COLO829 (cell line): ENCODE measurements at places on chromosomes 7 and 10.
A peak's percentile ranks its signal among the peaks of the same experiment; 100 is the strongest.

- DNase-seq: no peak
These were observed 319 bp upstream of the STX1A start for GRCh38 chr7:73719806-73720169.

GRCh38 chr10:61606959-61607907 lies 55.5 kb upstream of the CABCOCO1 start:
- DNase-seq: no peak

DNA sequence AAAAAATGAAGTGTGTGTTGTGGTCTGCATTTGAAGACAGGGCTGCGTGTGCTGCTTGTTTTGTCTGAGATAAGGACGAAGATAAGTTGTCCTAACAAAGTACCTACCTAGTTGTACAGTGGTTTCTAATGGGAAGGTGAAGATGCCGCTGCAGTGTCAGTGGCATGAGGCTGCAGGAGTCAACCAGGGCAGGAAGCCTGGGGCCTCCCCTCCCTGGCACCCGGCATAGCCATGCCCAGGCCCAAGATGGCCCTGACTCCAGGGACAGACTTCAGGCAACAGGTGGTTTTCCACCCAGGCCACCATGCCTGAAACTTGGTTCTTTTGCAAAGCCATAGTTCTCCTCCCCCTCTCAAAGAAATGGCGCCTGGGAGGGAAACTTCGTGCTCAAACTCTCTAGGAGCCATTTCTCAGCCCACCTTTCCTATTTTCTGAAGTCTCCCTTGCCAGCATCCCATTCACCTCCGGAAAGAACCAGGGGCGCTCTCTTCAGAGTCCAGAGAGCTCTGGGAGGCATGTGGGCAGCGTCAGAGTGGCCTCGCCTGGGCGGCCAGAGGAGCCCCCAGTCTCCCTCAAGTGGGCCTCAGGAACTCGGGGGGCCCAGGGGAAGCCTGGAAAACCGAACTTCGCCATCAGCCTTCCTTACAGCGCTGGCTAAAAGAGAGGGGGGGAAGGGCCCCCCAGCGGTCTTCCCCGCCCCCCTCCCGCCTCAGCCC lies 2.1 kb upstream of the KAT6B start:
- DNase-seq: no peak

DNA sequence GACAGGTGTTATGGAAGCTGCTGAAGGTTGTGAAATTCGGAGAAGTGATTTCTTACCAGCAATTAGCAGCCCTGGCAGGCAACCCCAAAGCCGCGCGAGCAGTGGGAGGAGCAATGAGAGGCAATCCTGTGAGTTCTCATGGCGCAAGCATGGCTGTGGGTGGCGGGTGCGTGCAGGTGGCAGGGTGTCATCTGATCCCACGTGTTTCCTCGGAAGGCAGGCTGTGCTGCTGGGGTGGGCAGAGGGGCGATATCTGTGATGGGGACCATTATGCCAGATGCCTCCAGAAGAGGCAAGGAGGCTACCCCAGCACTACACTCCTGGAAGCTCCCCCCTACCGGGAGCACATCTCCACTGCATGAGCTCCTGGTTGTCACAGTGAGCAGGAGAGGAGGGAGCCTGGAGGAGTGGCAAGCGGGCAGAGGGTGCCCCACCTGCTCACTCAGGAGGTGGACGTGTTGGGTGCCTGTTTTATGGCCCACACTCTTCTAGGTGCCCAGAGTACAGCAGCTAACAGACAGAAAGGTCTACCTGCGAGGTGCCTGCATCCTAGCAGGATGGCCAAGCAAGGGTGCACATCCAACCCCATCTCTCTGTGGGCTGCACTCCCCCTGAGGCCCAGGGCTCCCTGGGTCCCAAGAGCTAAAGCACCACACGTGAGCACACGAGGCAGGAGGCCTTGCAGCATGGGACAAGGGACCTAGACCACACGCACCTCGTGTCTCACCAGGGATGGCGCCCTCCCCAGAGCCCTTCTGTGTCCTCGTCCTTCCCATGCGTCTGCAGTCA lies 204.7 kb downstream of the EBF3 start:
- no peak for DNase-seq

- no peak for DNase-seq
These were observed 2.3 kb downstream of the ICA1 start for GRCh38 chr7:8259586-8260222.

DNA sequence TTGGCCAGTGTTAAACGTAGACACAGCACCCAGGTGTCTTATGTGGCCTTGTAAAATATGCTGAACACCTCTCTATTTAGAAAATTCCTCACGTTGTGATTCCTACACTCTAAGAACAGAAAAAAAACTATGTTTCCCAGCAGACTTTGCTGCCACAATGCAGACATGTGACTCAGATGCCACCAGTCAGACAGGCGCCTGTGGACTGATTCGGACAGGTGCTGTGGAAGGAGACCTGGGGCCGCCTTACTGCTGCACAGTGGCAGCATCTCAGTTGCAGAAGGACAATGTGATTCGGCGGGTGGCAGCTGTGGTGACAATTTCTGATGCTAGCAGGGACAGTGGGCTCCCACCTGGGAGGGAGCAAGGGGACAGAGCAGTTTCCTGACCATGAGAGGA lies 88.8 kb downstream of the C10orf90 start:
- DNase-seq: no peak

DNA sequence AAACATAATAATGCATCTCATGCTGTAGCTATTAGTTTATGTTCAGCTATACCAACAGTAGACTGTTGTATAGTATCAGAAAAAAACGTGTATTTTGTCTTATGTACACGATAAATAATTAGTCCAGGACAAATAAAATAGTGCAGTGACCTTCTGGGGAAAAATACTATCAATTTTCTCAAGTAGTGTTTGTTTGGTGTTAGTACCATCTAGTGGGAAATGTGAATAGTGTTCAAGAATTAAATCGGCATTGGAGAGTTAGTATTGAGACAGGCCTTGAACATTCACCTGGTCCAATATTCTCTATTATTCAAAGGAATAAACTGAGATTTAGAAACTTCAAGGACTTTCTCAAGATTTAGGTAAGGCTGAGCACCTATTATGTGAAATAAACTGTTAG lies 21.7 kb upstream of the OR2A5 start:
- DNase-seq: peak; percentile 41

GRCh38 chr7:91357901-91358300 lies 93.7 kb downstream of the FZD1 start:
- DNase-seq: no peak

GRCh38 chr7:102061981-102062390 lies 224.7 kb upstream of the SH2B2 start:
- DNase-seq: no peak

- DNase-seq: no peak
These were observed 167.8 kb upstream of the MYO3A start for GRCh38 chr10:25766213-25766612.

DNA sequence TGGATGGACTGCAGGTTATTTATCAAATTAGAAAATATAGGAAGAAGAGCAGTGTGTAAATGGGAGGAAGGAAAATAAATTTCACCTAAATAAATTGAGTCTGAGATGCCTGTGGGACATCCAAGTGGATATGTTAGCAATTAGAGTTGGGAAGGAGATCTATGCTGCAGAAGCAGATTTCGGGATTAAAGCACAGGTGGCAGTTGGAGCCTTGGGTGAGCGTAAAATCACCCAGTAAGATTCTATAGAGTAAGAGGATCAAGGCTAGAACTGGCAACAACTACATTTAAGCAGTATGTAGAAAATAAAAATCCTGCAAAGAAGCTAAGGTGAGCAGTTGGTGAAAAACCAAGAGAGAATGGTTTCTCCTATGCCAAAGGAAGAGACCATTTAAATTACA lies 8.4 kb downstream of the TRIM4 start:
- no peak for DNase-seq

GRCh38 chr7:13069841-13070240 lies 382.4 kb downstream of the ARL4A start:
- no peak for DNase-seq

- DNase-seq: no peak
These were observed 359.9 kb downstream of the GLRX3 start for GRCh38 chr10:130495891-130496636.

- DNase-seq: no peak
These were observed 732.1 kb upstream of the POT1 start for GRCh38 chr7:125661677-125662076.

- peak; percentile 86 for DNase-seq
These were observed 40.2 kb downstream of the PDSS1 start for GRCh38 chr10:26737730-26738129.

GRCh38 chr10:133085251-133086125 lies 2.2 kb upstream of the ADGRA1 start:
- no peak for DNase-seq

- no peak for DNase-seq
These were observed 104.9 kb upstream of the C7orf33 start for GRCh38 chr7:148485618-148486017.

DNA sequence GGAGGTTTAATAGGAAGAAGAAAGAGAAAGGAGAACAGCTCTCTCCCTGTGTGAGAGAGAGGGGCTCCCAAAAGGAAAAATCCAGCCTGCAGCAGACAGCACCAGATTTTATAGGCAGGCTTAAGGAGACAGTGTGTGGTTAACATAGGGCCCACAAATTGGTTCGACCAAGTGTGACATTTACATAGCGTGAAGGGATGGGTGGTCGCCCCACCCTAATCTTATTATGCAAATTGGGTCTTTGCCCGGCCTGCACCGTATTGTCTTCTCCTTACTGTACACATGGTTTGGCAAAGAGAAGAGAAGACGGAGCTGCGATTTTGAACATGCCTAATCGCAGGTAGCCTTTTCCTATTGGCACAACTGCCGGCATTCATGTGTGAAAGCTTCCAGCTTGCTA lies 756.3 kb downstream of the NXPH1 start:
- no peak for DNase-seq

DNA sequence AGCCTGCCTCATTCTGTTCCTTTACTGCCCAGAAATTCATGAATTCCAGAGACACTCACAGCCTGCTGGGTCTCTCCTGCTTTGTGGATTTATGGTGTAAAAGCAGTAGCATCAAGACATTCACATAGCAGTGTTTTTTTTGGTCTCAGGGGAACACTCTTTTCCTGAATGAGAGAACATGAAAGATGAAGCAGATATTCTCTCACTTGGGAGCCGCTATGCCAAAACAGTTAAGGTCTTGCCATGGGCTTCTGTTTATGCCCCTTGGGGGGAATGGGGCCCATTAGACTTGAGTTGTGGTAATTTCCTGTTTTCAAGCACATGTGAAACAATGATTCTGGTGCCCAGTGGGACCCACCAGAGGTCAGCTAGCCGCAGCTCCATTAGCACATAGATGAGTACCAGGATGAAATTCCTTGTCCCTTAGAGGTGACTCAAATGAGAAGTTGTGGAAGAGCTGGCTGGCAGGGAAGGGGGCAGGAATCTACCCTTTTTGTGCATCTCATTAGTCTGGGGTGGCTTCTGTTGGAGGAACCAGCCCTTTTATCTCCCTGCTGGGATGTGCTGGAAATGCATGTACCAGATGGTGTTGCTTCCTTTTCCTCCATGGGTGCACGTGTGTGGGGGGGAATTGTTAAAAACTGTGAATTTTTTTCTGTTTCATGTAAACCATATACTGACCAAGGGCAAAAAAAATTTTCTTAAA lies 13.3 kb downstream of the BMPER start:
- DNase-seq: no peak

DNA sequence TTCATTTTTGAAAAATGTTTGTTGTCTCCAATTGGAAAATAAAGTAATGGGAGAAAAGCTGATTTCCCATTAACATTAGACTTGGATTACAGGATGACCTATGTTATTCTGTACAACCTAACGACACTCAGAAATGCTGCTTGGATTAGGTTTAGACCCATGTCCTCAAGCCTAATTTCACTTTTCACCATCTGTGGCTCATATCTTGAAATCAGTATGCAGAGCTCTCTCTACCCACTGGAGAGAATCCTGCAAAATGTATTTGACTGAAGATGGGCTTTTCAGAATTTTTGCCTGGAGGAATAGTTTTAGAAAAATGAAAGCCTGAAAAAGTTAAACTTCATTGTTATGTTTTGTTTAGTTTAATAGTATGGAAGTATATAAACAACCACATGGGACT lies 63.8 kb downstream of the SLC13A1 start:
- no peak for DNase-seq

- DNase-seq: peak; percentile 1
These were observed 31.6 kb downstream of the CSTF2T start for GRCh38 chr10:51667678-51668335.

DNA sequence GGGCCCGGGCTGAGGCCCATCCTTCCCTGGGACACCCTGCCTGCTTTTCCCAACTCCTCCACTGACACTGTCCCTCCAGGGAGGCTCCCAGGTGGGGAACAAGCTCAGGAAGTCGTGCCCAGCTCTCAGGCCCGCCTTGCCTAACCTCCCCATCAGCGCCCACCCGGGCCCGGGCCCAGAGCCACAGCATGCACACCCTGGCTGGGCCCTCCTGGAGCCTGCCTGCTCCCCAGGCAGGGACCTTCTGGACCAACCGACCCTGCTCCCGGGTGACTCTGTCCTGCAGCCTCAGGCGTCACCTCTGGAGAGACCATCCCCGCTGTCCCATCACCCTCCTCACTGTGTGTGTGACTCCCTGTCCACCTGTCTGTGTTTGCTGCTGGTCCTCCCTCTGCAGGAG lies 1.8 kb upstream of the TMEM184A start:
- DNase-seq: no peak

DNA sequence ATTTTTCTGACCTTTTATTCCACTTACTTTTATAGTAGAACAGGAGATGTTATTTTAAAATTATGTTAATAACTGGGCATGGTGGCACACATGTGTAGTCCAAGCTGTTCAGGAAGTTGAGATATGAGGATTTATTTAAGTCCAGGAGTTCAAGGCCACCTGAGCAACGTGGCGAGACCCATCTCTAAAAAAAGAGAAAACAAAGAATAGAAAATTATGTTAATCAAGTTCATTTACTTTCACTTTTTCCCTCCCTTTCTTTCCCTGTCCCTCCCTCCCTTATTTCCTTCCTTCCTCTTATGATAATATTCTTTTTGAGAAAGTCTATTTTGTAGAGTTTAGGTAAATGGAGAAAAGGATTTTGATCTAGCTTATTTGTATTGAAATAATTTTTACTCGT lies 48.9 kb upstream of the HELLS start:
- DNase-seq: no peak

- DNase-seq: no peak
These were observed 48.4 kb upstream of the NKX6-2 start for GRCh38 chr10:132834311-132834761.

DNA sequence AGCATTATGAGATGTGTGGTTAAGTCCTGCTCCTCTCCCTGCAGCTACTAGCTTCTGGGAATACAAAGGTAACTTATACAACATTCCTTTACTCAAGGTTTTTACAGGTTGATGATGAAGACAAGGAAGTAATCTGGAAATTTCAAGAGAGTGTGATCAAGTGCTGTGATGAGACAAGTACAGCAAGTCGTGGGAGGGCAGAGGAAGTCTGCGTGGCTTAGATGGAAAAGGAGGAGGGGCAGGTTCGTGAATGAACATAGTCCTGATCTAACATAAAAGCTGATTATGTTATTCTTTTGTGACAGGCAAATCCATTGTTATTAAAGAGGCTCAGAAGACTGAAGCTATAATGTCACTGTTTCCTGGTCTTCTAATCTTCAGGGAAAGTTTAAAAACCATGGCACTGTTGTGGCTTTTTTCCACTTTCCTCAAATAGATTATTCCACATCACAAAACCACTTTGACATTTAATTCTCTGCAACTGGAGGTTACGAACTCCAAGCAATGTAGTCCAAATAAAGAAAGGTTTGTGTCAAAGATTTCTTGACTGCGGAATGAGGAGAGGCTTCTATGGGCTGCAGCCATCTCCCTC lies 84.1 kb downstream of the CPXM2 start:
- peak; percentile 35 for DNase-seq
